ENCODE measurements at places on chromosomes 1 and 21. TPM values are rescaled to one million over a fixed set of nuclear protein-coding genes. Genes with fewer than 3 reads are reported as not detected.

The TSPAN2 gene
- total RNA-seq, result 2.6 TPM

The CD2 gene
- 0.38 TPM for total RNA-seq

The GSTM1 gene
- total RNA-seq, result not detected

The KIF26B gene
- 0.16 TPM for total RNA-seq

The CD5L gene
- total RNA-seq, result not detected

The TTC39A gene
- total RNA-seq, result 1.4 TPM

The CYP4Z1 gene
- 3.6 TPM for total RNA-seq

The ADAM30 gene
- total RNA-seq, result not detected

The PER3 gene
- total RNA-seq, result 28.0 TPM

The ANGPTL1 gene
- 83.5 TPM for total RNA-seq

The S100B gene
- total RNA-seq, result 143 TPM

The INAVA gene
- total RNA-seq, result not detected

The CLCA1 gene
- total RNA-seq, result 0.17 TPM
